ENCODE measurements at places on chromosomes 13 and 19.

DNA sequence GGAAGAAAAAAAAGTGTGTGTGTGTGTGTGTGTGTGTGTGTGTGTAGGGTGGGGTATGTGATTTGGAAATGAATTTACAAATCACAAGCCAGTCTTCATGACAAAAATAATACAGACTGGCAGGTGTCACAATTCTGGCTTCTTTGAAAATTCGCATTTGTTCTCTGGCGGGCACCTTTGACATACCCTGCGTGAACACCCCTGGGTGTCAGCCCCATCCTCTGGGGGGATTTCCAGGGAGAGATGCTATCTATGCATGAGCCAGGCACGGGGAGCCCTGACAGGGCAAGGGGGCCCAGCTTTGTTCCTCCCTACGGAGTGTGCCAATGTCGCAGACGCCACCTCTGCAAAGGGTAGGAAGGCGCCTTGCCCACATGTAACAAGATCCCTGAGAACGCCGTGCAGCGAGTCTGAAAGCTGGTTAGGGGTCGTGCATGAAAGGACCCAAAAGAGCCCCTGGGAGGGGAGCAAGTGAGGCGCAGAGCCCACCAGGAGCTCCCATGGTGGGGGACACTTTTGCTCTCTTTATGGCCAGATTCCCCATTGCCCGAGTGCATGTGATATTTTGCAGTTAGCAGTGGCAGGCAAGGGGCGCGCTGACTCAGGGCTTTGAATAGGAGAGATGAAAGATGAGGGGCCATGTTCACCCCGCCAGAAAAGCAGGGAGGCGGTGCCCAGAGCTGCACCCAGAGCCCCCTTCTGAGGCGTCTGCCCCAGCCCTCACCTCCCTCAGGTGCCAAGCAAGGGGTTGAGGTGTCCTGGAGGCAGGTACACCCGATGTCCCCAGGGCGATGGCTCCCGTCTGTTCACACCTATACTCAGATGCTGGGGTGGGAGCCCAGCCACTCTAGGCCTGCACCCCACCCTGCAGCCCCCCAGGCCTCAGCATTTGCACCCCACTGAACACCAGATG is 45.3 kb downstream of the KLF2 start:
- no peak for DNase-seq

DNA sequence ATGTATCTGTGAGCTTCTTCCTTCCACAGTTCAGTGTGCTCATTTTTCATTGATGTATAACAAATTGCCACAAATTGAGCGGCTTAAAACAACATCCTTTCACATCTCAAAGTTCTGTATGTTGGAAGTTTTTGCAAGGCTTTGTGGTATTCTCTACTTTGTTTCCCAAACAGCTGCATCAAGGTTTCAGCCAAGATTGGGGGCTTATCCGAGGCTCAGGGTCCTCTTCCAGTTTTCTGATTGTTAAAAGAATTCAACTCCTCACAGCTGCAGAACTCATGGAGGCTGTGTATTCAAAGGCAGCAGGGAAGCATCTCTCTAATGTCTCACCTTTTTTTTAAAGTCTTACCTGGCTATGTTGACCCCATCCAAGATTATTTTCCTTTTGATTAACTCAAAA is 1369.8 kb downstream of the PCDH9 start:
- no peak for DNase-seq

- no peak for DNase-seq
These were observed 53.7 kb downstream of the LACC1 start for GRCh38 chr13:43933378-43933777.

DNA sequence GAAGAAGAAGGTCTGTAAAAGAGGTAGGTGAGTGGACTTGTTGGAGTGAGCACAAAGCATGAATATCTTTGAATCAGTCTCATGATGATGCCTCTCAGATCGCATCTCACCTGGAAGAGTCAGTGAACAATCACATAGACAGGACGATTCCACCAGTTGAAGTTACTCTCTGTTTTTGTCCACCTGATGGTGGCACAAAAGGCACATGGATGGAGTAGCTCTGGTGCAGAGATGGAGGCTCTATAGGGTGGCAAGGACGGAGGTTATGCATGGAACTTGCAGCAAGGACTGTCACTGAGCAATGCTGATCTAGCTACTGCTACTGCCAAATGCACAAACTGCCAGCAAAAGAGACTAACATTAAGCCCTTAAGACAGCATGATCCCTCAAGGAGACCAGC is 10.3 kb upstream of the MYCBP2 start:
- no peak for DNase-seq

DNA sequence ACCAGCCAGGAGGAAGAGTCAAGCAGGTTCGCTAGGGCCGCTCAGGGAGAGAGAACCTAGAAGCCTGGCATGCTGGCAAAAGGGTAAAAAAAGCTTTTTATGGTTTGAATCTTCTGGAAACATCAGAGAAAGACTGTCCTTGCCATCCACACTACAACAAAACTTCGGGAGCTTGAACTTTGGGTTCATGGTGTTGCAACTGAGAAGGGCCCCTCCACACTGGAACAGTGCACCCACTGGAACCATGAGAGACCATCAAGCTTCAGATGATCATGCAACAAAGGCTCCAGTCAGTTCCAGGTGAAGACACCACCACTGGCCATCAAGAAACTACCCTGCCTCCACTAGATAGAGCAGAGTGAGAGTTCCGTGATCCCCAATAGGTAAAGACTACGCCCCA is 170.1 kb downstream of the RGCC start:
- no peak for DNase-seq

Measured in NCI-H187 (cell line).